NCI-H1930 (cell line): ENCODE measurements at places on chromosomes 2 and 18.
A peak's percentile ranks its signal among the peaks of the same experiment; 100 is the strongest.

DNA sequence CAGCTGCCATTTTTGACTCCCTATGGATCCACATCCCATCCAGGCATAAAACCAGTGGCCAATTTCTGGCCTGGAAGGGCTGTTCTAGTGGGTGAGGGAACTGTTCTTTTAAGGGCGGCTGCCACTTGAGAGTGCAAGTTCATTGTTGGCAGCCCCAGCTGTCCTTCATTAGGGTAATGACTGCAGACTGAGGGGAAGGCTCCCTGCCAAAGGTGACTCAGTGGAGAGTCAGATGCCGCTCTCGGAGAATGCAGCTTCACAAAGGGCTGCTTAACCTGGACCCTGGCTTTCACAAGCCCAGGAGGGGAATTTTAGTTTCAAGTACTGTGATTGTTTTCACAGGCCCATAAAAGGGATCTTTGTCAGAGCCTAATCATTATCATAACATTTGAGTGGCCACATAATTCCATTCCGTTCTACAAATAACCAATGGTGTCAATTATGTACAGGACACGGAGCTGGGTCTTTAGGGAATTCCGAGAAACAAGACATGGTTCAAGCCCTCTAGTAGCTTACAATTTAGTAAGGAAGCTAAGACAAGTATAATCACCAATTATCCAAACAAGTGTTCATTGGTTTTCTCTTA is 235.7 kb downstream of the CDCA7 start:
- peak; percentile 33 for DNase-seq

DNA sequence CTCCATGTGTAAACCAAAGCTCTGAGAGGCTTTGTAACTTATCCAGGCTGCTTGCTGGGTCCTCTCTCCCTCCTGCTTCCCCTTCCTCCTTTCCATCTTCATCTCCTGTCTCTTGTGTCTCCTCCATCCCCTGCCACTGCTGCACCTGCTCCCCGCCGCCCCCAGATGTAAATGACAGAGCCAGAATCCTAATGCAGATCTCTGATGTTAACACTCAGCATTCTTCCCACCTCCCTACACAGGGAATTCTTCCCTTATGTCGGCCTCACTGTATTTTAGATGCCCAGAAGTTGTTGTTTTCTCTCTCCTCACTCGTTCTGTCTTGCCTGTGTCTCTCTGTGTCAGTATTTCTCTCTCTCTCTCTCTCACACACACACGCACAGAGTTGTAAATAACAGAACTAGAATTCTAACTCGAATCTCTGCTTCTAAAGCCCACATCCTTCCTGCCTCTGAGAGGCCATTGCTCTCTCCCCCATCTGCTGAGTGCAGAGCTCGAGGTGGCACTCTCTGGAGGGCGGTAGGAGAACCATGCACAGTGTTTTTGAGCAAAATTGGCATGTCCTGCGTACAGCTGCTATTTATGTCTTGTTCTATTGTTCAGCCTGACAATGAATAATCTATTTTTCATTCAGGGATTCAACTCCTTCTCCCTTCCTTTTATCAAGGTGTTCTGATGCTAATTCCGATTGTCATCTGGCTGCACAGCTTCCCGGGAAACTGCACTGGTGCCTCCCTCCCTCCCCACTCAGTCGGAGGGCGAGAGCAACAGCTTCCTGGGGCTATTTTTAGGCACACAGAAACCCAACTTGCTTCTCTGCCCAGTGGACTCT is 219.9 kb downstream of the SH3RF3 start:
- no peak for DNase-seq

GRCh38 chr2:161233858-161234431 is 73.7 kb downstream of the TANK start:
- DNase-seq = no peak

DNA sequence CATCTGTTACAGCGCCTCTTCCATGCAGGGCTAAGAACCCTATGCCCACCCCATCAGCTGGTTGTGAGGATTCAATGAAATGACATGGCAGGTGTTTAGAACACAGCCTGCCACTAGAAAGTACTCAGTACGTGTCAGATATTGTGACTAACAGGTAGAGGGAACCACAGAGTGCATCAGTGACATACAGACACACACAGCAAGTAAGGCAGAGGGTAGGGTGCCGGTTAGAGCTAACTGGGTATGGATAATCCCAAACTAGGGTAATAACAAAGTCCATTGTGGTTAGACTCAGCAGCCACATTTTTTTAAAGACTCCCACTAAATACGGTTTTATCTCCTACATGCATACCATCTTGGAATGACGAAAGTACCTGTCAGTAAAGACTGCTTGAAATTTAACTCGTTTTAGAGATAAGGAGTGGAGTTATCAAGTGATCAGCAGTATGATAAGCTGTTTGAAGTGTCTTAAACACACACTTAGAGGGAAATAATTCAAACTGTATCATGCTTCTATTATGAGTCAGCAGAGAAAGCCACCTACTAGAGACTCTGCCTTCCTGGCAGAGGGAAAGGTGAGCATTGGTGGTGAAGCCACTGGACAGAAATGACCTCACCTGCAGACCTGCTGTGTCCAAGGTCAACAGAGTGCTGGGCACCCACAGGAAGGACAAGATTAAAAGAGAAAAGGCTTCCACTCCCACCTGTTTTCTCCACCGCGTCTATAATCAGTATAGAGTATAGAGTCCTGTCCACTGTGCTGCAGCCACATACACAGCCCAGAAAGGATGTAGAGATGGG is 20.6 kb downstream of the MPPE1 start:
- DNase-seq = no peak

GRCh38 chr18:76353500-76353899 is 141.5 kb downstream of the ZNF516 start:
- DNase-seq = no peak

GRCh38 chr2:10208736-10209135 is 86.2 kb downstream of the RRM2 start:
- no peak for DNase-seq

- no peak for DNase-seq
Observed at GRCh38 chr18:63099848-63100629, 219.5 kb downstream of the BCL2 start.

- DNase-seq = no peak
Observed at GRCh38 chr2:221485503-221485870, 86.6 kb downstream of the EPHA4 start.

GRCh38 chr2:47339745-47340541 is 63.0 kb upstream of the MSH2 start:
- DNase-seq = no peak

DNA sequence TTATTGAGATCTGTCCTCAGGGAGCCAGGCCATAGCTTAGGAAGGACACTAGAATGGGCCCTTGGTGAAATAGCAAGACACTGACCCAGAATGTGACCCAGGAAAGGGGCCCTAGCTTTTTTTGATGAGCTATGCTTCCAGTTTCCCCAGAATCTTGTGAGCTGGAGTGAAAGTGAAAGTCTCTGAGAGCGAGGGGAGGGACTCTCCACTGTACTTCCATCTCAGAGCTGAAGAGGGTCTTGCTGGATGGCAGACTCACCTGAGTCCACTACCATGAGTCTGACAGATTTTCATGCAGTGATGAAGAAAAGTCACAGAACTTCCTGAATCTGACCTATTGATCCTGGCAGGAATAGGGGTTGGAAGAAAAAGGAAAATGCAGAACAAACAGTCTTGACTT is 3.1 kb downstream of the ARHGAP25 start:
- no peak for DNase-seq

GRCh38 chr2:13524492-13524891 is 807.8 kb downstream of the TRIB2 start:
- DNase-seq = no peak

DNA sequence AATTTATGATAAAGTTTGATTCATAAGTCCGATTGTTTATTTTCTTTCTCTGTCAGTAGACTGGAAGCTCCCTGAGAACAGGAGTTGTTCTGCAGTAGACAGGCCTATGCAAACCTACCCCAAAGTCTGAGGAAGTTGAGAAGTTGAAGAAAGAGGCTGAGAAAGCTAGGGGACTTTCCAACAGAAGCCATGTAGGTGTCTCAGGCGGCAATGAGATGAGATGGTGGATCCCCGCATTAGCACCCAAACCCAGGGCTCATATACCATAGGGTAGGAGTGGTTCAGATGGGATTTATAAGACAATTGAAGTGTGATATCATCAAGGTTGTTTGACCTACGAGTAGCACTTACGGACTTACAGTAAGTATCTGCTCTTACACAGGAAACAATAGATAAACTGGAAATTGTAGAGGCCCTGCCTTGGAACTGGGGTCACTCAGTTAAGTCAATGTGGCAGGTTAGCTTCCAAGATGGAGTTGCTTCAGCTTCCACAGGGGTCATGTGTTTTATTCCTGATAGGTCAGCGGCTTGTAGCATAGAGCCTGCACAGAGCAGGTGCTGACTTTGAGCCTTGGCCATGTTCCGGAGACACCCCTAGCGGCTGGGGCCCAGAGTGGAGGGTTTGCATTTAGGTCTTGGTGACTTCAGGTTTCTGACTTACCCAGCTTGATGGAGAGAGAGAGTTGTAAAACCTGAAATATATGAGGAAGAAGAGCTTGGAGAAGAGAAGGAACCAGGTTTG is 2.3 kb upstream of the PSD4 start:
- DNase-seq = no peak

DNA sequence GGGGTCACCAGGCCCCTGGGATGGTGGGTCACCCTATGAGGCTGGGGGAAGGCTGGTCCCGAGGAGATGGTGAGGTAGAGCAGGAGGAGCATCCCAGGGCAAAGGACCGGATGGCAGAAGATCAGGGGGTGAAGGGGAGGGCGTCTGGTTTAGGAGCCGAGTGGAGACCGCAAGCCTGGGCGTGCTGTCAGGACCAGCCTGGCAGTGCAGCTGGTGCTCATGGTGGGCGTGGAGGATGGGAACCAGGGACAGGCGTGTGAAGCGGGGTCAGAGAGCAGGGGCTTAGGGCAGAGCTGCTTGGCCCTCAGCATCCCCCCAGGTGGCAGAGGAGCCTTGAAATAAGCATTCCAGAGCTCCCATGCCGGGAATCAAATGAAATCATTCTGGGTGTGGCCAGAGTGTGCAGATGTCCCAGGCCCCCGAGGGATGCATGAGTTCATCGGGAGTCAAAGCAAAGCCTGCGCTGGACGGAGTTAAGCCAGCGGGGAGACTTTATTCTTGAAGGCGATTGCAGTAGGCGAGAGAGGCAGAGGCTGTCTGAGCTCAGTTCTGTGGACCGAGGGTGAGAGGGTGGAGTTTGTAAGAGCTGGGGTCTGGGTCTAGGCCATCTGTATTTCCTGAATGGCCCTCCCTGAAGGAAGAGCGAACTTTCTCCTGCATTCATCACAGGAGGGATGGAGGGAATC is 33.1 kb upstream of the MBP start:
- no peak for DNase-seq

DNA sequence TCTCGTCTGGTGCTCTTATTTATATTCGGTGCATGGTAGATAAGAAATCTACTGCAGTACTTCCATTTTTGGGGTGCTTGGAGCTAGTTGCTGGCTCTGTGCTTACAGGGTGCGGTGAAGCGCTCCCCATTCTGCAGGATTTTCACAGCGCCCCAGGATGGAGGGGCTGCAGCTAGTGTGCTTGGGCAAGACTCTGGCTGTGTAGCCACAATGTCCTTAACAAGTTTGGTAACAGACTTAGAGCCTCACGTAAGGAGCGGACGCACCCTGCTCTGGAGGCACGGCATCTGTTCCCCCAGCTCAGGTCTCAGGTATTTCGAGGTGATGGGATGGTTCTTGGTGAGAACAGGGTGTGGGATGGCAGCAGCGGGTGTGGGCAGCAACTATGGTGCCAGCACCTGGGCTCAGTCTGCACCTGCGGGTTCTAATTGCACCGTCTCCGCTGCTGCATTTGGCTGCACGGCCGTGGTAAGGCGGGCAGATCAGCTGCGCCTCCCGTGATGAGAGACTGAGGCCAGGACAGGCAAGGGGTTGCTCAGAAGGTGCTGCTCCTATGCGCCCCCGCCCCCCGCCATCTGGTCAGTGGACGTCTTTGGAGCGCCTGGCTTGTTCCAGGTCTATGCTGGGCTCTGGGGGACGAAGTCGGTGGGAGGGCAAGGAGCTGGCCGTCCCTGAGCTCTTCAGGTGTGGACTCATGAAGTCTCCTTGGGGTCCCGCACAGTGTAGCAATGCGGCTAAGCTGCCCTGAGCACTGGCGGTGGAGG is 20.1 kb upstream of the ALLC start:
- no peak for DNase-seq

DNA sequence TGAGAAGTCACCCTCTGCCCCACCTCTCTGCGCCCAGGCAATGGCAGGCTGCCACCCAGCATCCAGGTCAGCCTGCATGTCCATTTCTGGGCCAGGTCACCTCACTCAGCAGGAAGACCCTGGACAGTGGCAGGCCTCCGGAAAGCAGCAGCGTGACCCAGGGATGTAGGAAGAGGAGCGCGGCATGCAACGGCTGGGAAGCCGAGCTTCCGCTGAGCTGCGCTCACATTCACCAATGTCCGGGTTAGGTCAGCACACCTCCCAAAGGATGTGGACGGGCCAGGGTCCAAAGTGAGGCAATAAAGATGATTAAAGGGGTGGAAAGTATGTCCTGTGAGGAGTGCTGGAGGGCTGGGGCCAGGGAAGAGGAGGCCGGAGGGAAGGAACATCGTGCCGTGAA is 174.5 kb downstream of the CTIF start:
- no peak for DNase-seq

DNA sequence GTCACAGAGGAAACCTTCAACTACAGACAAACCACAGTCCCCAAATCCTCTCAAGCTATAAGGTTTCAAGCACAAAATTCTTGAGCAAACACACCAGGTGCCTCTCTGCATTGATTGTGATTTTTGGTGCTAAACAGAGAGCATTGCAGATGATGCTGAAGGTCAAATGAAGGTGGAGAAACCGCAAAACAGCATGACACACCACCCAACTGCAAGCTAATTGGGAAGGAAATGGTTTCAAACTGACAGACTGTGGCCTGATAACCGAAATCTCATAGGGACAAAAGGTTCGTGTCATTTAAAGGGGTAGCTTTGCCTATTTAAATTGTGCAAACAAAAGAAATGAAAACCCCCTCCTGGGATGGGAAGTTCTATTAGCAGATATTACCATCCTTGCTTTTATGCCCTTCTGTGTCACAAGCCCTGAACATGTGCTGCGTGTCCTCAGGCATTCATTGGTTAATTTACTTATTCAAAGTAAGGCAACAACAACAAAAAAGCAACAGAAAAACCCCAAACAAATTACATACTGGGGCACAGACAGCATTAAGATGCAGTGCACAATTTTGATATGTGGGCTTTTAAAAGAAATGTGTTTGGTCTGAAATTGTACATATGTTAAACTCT is 154.9 kb downstream of the AQP4 start:
- DNase-seq = no peak

DNA sequence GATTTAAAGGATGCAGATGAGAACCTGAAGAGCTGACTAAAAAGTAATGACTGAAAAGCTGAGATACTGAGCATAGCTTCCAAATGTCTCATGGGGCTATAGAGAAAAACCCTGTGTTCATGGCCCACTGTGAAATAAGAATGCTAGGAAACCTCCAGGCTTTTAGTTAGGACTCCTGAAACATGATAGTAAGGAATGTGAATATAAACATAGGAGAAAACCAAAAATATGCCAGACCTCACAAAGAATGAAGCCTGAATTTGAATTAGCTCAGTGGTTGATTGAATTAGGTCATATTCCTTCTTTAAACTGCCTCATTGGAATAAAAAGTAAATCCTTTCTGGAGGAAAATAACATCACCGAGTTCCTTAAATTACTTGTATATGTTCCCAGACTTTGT is 194.5 kb upstream of the NXPH2 start:
- no peak for DNase-seq

GRCh38 chr2:196205011-196205766 is 33.8 kb upstream of the STK17B start:
- DNase-seq = no peak
